ENCODE measurements at places on chromosomes 5 and 9.
A peak's percentile ranks its signal among the peaks of the same experiment; 100 is the strongest.

GRCh38 chr9:127912882-127913281, 4.0 kb downstream of the ST6GALNAC4 start:
- DNase-seq, result no peak

DNA sequence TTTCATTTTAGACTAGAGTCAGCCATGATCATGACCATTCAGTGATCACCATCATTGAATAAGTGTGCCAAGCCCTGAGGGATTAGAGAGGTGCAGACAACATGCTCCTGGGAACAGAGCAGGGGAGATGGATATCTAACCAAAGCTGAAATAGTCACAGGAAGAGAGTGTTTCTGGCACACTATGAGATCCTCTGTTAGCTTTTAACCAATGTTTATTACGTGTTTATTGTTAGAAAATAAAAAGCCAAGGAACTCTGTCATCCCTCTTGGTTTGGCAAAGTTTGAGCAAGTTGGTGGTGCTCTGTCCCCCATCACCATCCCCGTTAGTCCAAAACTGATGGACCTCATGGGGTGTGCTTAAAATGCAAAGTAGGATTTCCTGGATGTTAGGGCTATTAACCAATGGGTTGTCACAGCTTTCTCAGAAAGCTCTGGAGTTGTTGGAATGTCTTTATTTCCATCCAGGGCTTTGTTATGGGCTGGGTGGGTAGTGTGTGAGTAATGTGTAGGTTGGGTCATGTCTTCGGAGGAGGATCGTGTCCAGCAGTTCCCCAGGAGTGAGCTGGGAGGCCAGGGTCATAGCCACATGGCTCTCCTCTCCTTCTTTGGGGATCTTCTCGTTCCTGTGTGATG, 34.9 kb downstream of the SLC28A3 start:
- DNase-seq, result no peak

- no peak for DNase-seq
Observed at GRCh38 chr5:82698026-82698425, 379.2 kb downstream of the TMEM167A start.

GRCh38 chr5:14580398-14581034, 1.1 kb upstream of the OTULINL start:
- no peak for DNase-seq

DNA sequence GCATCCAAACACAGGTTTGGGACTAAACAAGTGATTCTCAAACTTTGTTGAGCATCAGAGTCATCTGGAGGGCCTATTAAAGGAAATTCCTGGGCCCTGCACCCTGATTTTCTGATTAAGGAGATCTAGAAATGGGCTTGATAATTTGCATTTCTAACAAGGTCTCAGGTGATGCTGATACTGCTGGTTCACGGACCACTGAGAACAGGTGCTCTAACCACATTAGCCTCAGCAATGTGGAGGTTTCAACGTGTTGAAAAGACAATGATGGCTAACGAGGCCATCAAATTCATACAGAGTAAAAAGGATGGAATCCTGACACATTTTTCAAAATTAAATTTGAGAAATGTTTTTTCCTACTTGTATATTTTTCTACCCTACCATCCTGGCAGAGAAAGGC, 172.1 kb downstream of the TSSK1B start:
- DNase-seq, result no peak

DNA sequence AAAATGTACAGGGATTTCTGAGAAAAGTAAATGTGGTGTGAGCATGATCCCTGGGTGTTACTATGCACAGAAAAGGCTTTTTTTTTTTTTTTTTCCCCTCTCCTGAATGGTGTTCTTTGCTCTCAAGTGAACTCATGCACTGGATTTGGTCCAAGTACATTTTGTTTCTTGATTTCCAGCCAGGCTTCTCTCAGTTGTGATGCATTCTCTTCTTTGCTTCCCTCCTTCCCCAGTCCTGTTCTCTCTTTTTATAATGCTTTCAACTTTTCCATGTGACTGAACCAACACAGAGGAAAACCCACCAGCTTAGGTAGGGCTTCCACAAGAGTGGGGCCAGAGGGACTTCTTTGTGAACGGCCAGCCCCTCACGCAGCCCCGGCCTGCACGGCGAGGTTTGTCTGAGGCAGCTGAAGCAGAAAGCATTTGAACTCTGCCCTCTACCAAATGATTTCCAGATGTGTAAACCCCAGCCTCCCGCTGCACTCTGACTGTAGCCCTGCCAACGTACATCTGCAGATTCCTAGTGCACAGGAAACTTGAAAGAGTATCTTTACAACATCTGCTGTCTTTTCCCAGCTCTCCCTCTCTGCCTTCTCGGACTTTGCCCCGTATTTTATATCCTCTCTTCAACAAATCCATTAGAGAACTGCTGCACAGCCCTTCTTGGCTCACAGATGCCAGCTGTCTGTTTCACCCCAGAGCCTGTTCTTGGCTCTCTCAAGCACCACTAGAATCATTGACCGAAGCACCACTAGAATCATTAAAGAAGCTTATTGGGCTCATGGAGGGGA, 71.8 kb upstream of the CD180 start:
- peak; percentile 74 for DNase-seq

DNA sequence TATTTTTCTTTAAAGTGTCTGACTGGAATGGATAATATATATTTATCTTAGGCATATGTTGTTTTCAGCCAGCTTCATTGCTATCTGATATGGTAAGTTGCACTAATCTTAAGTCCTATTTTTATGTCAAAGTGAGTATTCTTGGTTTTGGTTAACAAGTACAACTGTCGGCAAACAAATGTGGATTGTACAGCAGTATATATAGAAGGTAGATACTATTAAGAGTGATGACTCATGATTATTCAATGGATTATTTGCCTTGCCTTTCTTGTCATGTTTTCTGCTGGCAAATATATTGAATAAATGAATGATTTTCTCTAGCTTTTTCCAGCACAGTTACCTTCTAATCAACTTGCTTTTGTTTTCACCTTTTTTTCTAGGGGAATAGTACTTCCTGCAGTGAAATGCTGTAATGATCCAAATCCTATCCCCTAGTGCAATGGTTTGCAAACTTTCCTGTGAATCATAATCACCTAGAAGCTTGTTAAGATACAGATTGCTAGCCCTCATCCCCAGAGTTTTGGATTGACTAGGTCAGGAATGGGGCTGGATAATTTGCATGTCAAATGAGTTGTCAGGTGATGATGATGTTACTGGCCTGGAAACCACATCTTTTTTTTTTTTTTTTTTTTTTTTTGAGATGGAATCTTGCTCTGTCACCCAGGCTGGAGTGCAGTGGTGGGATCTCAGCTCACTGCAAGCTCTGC, 60.8 kb upstream of the ARRDC3 start:
- DNase-seq, result no peak

GRCh38 chr5:107598958-107599357, 71.8 kb downstream of the EFNA5 start:
- DNase-seq, result no peak

GRCh38 chr5:60483050-60483449, 216.9 kb downstream of the DEPDC1B start:
- no peak for DNase-seq

DNA sequence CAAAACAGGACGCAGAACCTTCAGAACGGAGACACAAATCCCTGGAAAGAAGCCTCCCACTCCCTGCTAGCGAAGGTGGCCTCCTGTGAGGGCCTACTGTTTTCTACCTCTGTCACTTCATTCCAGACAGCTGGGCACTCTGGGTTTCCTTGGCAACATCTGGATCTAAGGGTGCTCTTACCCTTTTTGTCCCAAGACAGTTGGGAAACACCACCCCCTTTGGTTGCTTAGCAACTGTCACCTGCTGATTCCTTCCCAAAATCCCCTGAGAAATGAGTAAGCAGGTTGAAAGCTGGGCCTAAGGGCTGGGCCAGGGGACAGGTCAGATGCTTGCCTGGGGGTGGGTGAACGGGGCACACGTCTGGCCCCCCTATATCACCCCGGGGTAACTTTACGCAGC, 29.4 kb downstream of the NANS start:
- no peak for DNase-seq

DNA sequence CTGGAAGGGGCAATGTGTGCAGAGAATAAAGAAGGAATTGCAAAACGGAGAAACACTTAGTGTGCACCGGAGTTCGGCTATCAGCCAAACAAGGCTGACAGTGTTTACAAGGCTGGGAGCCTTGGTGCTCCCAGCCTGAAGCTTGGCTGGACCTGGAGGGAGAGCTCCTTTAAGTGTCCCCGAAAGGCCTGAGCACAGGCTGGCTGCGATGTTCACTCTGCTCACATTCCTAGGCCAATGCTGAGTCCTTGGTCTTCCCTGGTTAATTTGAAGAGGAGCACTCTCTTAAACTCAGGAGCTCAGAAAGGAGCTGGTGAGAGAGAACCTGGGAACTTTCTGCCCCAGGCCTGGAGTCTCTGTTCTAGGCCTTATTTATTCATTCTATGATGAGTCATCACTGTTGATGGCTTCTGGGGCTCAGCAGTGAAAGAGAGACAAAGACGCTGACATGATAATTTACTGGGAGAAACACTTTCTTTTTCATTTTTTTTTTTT, 88.6 kb upstream of the MYO10 start:
- DNase-seq, result no peak

GRCh38 chr5:18236386-18236785, 602.1 kb downstream of the TAF11L14 start:
- DNase-seq, result no peak

- DNase-seq, result no peak
Observed at GRCh38 chr9:108676355-108676754, 179.4 kb downstream of the ACTL7B start.

DNA sequence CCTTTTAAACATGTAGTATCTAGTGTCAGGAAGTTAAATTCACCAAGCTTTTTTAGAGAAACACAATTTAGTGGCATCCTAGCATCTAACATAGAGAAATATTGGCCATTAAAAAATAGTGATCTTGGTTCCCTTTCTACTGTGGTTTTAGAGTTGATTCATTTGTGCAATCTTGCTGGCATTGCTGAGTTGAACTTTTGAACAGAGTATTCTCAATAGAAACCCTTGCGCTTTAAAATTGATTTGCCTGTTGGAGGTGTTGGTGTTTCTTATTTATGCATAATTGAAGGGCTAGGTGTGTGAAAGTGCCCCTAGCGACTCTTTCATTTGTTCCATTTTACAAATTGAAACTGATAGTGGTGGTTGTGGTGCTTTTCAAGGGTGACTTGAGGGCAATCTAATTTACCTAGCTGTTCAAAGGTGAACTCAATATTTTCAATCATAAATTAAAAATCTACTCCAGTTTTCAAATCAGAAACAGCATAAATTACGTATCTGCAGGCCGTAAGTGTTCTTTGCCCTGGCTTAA, 73.0 kb upstream of the MPDZ start:
- DNase-seq, result no peak

Measured in RWPE2 (cell line).